Activated CD8-positive, alpha-beta memory T cell treated with anti-CD3 and anti-CD28 coated beads for 1 hour (primary cell): ENCODE measurements at places on chromosomes 7 and 10.

DNA sequence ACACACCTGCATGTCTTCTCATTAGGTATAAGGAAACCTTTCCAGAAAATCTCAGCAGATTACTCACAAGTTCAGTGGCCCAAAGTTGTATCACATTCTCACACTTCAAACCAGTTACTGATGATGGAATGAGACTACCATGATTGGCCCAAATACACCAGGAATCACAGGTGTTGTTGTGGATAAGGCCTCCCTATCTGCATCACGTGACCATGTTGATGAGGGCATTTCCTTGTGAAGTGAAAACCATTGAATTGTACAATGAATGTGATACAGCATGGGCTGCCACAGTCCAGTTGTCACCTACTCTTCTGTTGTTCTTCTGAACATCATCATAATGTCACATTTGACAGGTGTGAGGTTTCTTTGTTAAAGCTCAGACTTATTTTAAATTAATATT is 431.7 kb downstream of the AUTS2 start:
- no peak for DNase-seq

DNA sequence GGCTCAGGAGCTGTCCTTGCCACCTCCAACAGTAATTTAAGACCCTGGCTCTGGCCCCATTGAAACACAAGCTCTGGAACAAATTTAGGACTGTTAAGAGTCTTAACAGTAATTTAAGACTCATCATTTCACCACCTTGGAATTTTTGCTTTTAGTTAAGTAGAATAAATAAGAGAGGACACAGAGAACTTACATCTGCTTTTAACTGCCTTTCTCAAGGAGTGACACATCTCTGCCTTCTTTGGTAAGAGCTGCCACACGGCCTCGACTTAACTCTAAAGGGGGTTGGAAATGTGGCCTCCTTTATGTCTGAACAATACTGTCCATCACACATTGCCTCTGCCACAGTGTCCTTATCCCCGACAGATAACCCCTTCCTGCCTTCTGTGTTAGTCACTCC is 77.9 kb downstream of the HERPUD2 start:
- DNase-seq, result no peak

GRCh38 chr7:88951826-88952225 is 156.3 kb upstream of the TEX47 start:
- no peak for DNase-seq

DNA sequence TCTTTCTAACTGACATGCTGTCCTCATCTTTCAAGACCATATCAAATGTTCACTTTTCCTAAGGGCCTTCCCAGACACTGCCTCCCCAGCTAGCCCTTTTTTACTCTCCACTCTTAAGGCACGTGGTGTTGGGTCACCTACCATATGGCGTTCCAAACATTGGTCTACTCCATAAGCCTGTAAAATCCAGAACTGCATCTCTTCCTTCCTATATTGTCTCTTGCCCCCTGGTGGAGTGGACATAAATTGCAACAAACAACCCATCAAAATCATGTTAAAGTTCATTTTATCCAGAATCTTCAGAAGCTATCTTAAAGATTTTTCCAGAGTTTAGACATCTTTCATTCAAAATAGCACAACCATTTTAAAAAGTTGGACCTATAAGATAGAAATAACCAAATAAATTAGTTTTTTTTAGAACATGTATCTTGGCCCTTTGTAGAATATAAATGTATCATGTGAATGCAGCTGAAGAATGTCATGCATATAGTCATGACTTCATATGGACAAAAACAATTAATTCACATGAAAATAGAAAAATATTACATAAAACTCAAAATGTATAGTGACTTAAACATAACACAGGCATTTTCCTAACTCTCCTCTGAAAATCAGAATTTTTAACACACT is 180.6 kb upstream of the CHRM2 start:
- DNase-seq, result no peak

DNA sequence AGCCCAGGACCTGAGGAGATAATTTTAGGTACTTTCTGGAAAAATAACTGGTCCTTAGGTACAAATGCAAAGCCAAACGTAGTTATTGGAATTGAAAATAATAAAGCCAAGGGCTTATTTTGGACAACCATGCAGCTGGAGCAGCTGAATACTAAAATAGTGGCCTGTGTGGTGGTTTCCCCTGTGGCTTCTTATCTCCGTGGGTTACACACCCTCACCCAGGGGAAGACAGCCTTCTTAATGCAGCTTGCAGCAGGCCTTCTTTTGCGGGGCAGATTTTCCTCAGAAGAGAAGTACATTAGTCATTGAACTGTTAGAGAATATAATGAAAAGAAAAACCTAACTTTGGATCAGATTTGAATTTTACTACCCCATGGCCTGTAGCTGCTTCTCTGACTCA is 133.5 kb downstream of the ST7 start:
- no peak for DNase-seq

DNA sequence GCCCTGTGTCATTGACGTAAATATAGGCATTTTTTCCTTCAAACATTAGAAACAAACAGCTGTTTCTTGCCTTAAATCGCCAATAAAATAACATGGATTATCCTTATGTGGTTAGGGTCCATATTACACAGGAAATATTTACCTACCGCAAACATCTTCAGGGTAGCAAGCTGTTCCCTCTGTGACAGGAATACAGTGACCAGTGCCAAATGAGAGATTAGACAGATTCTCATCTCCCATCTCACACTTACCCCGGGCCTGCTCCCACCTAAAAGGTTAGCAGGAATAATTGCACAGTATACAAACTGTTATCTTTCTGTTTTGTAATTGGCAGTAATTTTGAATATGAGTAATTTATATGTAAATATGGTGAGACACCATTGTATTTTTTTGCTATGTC is 16.5 kb downstream of the MKI67 start:
- no peak for DNase-seq

- DNase-seq, result no peak
These were observed 312.8 kb upstream of the NFE2L3 start for GRCh38 chr7:25839084-25839769.

DNA sequence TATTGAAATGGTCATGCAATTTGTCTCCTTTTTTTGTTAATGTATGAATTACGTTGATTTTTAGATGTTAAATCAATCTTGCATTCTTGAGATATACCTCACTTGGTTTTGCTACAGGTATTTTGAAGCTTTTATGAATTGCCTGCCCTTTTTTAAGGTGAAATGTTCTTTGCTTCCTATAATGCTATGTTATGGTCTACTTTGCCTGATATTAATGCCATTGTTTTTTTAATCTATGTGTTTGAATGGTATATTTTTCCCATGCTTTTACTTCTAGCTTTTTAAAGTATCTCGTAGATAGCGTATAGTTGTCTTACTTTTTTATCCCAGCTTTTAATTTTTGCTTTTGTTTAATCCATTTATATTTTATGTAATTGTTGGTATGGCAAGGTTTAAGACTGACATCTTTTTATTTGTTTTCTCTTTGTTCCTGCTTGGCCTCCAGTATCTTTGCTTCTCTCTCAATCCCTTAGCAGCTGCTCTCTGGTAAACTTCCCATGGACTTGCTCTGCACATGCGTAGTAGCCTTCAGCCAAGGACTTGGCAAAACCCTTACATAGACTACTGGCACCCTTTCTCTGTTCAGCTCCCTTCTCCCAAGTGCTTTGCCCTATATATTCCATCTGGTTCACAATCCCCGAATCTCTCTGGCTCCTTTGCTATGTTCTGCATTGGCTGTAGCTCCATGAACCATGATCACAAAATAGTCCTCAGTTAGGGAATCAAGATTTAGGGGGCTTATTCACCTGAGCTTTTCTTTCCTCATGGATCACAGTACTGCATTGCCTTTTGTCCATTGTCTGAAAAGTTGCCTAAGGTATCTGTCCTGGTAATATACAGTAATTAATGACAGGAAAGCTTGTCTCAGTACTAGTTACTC is 8.4 kb downstream of the TRIM24 start:
- no peak for DNase-seq

GRCh38 chr10:54530299-54530698 is 270.7 kb downstream of the PCDH15 start:
- no peak for DNase-seq

DNA sequence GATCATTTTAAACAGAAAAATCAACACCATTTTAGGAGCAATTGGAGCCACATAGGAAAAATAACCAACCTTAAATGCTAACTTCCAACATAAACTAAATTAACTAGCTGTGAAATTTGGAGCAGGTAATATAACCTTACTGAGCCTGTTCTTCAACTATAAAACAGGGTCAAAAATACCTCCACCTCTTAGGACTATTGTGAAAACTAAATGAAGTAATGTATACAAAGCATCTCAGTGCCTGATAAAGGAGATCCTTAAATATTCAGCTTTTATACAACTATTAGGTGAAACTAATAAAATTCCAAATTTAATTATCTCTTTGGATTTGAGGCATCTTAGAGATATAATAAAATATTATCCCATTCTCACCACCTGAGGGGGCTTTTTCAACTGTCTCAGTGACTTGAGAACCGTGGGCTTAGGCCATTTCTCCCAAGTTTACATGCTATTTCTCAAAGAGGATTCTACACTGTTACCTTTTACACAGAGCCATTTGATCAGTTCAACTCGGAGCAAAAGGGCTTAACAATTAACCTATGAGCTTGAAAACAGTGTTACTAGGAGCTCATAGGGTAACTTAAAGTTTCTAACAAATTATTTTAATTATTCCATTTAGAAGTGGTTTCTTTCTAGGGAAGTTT is 165.0 kb upstream of the ASAH2 start:
- no peak for DNase-seq

GRCh38 chr10:16698461-16698860 is 118.8 kb downstream of the RSU1 start:
- no peak for DNase-seq

- DNase-seq, result no peak
These were observed 78.8 kb downstream of the PDE1C start for GRCh38 chr7:31991406-31991805.
